ENCODE measurements at places on chromosomes 13 and 19.

- no peak for DNase-seq
These were observed 85.0 kb downstream of the DOCK9 start for GRCh38 chr13:98892821-98893220.

DNA sequence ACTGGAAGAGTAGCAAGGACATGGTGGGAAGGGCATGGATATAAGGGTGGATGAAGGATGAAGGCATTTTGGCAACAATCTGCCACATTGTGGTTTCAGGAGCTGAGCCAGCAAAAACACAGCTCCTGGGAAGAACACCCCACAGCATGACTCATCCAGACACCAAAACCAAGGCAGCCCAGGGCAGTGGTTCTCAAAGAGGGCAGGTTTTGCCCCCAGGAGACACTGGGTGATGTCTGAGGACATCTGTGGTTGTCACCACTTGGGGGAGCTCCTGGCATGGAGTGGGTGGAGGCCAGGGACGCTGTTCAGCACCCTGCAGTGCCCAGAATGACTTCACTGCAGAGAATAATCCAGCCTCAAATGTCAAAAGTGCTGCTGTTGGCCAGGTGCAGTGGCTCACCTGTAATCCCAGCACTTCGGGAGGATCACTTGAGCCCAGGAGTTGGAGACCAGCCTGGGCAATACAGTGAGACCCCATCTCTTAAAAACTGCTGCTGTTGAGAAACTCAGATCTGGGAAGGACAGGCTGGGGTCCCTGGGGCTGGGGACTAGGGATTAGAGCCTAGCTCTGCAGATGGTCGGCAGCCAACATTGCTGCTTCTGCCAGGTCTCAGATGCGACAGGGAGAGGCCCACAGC lies 16.1 kb downstream of the ZFR2 start:
- no peak for DNase-seq

DNA sequence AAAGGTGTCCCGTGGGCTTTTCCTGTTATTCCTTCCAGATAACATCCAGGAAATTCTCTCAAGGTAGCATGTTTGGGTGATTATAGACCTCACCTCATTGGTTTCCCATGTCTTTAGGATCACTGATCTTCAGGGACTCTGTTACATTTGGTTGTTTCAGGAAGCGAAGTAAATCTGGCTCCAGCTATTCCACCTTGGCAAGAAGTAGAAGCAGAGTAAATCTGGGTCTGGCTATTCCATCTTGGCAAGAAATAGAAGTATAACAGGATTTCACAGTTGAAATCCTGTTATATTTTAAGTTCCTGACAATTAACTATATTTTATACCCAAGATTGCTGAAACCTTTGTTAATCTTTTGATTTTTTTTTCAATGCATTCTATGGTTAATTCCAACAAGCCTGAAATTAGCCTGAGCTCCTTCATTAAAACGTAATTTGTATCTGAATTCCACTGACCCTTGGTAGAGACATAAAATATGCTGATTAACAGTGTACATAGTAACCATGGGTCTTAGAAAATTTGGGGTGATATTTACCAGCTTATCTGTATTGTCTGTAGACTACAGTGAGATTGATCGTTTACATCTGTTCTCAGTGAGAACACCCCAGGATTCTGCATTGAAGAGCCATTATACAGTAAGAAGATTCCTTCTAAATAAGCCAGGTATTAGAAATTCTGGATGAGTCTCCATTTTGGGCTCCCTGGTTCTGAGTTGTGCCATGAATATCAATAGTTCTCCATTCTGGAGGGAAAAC lies 267.6 kb upstream of the SLITRK6 start:
- DNase-seq: no peak

DNA sequence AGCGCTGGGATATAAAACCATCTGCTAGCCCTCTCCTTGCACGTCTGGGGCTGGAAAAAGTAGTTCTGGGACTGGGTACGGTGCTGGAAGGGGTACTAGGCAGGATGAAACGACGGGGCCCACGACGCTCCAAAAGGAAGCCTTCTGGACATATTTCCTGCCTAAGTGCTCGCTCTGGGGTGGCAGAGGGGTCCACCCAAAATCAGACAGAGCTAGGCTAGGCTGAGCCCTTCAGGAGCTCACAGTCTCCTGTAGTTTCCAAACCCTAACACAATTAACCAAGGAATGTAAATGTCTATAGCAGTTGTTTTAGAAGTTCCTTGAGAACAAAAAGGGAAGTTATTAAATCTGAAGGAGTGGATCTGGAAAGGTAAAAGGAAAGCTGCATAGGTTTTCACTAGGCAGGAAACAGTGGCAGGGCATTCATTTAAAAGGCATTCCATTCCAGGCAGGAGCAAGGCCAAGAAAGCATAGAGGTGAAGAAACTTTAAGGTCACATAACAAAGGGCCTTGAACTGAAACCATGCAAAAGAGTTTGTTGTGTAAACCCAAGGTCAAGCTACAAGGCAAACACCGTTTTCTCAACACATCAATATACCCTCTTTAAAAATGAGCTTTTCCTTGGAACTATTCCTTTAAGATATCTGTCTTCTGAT lies 634 bp upstream of the DIAPH3 start:
- no peak for DNase-seq

DNA sequence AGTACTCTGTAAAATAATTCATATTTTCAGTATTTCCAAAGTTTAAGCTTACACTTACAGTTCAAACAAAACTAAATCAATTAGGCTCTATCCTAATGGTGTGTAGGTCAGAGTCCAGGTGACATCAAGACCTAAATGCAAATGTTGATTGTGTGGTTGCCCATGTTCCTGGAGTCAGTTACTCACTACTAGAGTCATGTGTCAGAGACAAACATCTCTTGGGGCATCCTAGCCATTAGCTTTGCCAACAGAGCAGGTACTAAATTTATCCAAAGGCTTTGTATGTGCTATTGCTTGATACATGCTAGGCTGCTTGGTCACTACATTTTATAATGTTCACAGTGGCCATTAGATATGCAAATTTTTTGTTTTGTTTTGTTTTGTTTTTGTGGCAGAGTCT lies 11.7 kb downstream of the SPRY2 start:
- no peak for DNase-seq

GRCh38 chr13:49444524-49445395 lies 686 bp downstream of the SETDB2 start:
- DNase-seq: peak; percentile 32

All from prostate gland (tissue), 2 donors.